ENCODE measurements at places on chromosomes 7 and 10. TPM values are rescaled to one million over a fixed set of nuclear protein-coding genes. Genes with fewer than 3 reads are reported as not detected.
A peak's percentile ranks its signal among the peaks of the same experiment; 100 is the strongest.

Gene CCL24
- not detected for total RNA-seq

Gene ZPBP
- total RNA-seq = not detected

Gene SMNDC1
- 31.7 TPM for total RNA-seq

Gene CPN1
- total RNA-seq = not detected

Gene PON3
- not detected for total RNA-seq

Gene PTPRZ1
- total RNA-seq = 0.38 TPM

Gene SLC13A4
- 0.81 TPM for total RNA-seq

GRCh38 chr7:107007892-107008287 lies 36.6 kb upstream of the PRKAR2B start:
- DNase-seq = no peak

DNA sequence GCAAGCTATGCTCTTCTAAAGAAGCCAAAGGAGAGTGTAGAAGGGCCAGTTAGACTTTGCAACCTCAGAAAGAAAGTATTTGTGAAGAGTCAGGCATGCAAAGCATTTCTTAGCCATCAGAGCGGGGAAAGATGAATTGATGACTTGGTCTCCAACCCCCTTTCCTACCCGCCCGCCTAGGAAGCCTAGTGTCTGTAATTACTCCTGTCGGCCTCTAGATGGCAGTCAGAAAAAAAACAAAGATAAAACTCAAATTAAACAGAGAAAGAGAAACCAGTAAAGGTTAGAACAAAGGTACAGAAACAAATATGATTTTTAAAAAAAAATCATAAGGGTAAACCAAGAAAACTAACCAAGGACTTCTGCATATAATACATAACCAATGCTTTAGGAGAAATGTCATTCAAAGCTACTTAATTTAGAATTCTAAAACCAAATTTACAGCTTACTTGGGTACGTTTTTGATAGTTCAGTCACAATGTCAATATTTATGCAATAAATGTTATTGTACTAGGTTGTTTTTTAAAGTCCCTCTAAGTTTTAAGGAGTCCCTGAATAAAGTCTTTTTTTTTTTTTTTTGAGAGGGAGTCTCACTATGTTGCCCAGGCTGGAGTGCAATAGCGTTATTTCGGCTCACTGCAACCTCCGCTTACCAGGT lies 97.6 kb downstream of the LYZL1 start:
- no peak for DNase-seq

GRCh38 chr10:28411648-28412047 lies 108.8 kb upstream of the MPP7 start:
- DNase-seq = no peak

DNA sequence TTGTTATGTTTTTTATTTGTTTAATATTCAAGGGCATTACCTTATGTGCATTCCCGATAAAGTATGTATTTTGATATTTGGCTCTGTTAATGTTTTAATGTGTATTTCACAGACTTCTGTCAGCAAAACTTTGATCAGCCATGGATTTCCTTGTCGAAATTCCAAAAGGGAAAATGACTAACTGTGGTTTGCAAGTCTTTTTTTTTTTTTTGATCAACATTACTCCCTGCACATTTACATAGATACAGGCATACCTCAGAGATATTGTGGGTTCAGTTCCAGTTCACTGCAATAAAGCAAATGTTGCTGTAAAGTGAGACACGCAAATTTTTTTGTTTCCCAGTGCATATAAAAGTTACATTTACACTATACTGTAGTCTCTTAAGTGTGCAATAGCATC lies 351.9 kb downstream of the CXCL12 start:
- DNase-seq = no peak

- DNase-seq = no peak
Observed at GRCh38 chr10:69498711-69499471, 47.6 kb downstream of the TSPAN15 start.

DNA sequence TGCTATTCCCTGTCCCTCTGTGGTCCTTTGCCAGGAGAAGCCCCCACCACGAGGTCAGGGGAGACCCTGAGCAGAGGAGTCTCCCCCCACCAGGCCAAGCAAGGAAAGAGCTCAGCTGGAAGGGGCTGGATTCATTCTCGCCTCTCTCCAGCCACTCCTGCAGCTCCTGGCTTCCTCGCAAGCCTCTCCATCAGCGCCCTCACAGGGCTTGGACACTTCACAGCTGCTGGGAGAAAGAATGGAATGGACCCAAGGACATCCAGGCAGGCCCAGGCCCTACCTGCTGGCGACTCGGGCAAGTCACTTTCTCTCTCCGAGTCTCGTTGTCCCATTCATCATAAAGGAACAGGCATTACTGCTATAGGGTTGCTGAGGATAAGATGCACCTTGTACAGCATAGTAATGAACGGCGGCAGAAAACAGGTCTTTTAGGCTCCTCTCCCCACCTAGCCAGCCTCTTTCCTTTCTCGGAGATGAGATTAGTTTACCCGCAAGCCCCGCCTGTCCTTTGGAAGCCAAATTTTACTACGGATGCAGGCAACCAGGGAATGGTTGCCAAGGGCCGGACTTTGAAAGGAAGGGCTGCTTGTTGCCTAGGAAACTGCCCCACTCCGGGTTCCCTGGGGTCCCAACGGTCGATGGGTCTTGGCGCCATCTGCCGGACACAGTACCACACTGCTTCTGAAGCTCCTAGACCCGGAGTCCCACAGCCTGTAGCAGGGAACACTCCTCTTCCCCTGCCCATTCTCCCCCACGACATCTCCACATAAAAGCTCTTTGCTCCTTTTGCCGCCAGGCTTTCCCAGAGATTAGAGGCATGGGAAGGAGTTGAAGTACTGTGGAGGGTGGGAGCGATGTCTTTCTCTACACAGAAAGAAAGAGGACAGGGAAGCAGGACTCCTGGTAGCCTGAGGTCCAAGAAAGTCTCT lies 22.3 kb downstream of the IMPDH1 start:
- peak; percentile 93 for DNase-seq

GRCh38 chr10:47454008-47454779 lies 29.7 kb downstream of the ANXA8 start:
- DNase-seq = peak; percentile 69

- DNase-seq = no peak
Observed at GRCh38 chr10:112345202-112345601, 28.7 kb upstream of the ACSL5 start.

GRCh38 chr7:94266238-94266644 lies 128.5 kb upstream of the COL1A2 start:
- DNase-seq = no peak

DNA sequence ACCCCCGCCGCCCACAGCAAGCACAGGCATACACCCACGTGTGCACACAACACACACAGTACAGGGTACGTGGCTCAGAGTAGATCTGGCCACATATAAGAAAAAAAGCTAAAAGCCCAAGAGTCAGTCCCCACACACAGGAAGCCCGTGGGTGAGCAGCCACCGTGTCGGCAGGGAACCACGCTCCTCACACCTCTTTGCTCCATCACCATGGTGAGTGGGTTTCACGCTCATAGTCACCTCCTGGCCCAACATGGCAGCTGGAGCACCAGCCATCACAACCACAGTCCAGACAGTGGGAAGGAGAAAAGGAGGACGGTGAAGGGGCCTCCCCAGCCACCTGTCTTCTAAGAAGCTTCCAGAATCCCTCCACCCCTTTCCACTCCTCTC lies 76.0 kb upstream of the PDGFA start:
- DNase-seq = no peak

DNA sequence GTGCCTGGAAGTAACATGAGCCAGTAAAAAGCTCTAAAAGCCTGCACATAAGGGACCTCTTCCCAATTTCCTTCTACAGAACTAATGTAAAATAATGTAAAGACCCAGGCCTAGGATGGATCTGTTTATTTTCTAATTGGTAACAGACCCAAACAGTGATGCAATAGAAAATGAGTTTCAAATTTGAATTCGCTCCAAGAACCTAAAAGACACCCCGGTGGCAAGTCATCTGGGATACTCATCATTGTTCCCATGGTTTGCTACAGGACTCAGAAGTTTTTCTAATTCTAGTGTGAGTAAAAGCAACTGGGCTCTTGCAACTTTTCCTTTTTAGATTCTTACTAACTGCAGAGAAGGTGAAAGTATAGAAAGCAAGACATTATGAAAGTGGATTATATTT lies 271.3 kb upstream of the CACNA2D1 start:
- no peak for DNase-seq

DNA sequence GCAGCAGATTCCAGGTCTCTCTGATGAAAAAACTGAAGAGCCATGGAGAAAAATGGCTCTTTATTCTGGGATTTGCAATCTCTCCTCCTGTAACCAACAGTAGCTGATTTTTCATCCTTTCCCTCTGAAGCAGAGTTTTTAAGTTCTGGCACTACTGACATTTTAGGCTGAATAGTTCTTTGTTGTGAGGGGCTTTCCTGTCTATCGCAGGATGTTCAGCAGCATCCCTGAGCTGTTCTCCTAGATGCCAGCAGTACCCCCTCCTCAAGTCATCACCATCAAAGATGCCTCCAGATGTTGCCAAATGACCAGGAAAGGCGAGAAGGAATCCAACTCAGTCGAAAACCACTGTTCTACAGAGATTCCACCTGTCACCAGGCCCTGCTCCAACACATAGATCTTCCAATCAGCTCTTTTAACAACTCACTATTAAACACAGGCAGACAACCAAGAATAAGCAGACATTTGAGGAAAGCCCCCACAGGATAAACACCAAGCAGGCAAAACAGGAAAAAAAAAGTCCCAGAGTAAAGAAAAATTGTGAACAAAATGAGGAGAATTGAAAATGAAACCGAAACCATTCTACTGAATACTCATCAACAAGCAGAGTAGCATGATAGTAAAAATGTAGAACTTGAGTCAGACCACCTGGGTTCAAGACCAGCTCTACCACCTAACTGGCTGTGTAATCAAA lies 124.8 kb downstream of the MPP7 start:
- DNase-seq = no peak

DNA sequence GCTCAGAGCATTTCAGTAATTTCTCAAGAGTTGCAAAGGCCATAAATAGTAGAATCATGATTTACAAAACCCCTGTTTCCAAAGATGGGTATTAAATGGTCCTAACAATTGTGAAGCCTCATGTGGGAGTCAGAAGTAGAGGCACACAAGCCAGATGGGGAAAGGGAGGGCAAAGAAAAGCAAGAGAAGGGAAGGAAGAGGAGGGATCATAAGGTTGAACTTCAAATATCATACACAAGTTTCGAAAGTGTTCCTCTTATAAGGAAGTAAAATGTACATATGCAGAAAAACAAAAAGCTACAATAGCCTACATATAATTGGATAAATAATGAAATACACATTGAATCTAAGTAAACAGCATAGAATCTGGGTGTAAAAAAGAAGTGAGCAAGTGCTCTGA lies 6.0 kb downstream of the LIPN start:
- DNase-seq = no peak

DNA sequence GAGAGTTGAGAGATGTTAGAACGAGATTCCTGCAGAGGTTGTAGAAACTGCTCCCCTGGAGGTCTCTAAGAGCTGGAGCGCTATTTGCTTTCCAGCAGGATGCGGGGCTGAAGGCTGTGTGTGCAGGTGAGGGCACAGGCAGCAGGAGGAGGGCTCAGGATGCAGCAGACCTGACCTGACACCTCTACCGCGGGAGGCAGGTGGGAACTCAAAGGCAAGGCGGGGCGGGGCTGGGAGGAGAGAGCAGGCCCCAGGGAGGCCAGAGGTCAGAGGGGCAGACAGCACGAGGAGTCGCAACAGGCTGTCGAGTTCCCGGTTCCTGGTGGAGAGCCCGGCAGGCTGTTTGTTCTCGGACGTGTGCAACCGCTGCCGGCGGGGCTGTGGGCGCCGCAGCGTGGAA lies 7.9 kb upstream of the CRTAC1 start:
- DNase-seq = no peak

DNA sequence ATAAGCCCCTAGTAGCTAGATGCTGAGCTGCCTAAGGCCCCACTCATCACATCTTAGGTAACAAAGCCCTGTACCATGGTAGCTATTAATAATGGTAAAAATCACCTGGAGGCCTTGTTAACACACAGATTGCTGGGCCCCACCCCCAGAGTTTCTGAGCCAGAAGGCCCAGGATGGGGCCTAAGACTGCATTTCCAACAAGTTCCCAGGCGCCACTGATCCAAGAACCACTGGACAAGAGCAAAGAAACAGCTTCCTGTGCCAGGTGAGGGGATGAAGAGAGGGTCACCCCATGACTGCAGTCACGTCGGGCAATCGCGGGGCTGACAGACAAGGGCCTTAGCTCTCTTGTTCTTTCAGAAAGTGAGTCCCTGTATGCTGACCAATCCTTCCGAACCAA lies 46.8 kb downstream of the ACSM6 start:
- no peak for DNase-seq

GRCh38 chr7:12475362-12476063 lies 71.8 kb upstream of the VWDE start:
- no peak for DNase-seq

GRCh38 chr7:132817949-132818348 lies 241.7 kb upstream of the PLXNA4 start:
- DNase-seq = no peak

- peak; percentile 91 for DNase-seq
Observed at GRCh38 chr7:100465702-100466311, 1.7 kb upstream of the SPACDR start.

DNA sequence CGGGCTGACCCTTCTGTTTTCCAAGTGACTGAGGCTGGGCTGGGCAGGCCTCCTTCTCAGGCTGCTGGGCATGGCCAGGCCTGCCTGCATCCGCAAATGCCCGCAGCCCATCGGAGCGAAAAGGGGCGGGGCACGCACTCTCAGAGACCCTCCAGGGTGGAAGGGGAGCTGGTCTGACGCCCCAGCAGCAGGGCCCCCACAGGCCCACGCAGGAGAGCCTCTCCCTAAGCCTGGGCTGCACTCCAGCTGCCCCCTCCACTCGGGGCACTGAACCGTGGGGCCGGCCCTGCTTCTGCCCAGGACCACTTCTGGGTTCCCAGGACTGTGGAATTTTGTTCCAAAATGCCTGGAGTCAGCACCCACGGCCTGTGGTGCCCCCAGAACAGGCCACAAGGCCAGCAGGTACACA lies 9.3 kb downstream of the ADAP1 start:
- DNase-seq = no peak

All from osteocyte (in vitro differentiated cells).